H1 (cell line): ENCODE measurements at places on chromosomes 2 and 18. TPM values are rescaled to one million over a fixed set of nuclear protein-coding genes. Genes with fewer than 3 reads are reported as not detected.

The COL4A3 gene
- total RNA-seq, result 0.17 and 0.34 TPM in 2 replicates

The CRYBA2 gene
- not detected in 2 replicates for total RNA-seq

The FEV gene
- total RNA-seq, result not detected in 2 replicates

The DAW1 gene
- 0.84 and 1.4 TPM in 2 replicates for total RNA-seq

DNA sequence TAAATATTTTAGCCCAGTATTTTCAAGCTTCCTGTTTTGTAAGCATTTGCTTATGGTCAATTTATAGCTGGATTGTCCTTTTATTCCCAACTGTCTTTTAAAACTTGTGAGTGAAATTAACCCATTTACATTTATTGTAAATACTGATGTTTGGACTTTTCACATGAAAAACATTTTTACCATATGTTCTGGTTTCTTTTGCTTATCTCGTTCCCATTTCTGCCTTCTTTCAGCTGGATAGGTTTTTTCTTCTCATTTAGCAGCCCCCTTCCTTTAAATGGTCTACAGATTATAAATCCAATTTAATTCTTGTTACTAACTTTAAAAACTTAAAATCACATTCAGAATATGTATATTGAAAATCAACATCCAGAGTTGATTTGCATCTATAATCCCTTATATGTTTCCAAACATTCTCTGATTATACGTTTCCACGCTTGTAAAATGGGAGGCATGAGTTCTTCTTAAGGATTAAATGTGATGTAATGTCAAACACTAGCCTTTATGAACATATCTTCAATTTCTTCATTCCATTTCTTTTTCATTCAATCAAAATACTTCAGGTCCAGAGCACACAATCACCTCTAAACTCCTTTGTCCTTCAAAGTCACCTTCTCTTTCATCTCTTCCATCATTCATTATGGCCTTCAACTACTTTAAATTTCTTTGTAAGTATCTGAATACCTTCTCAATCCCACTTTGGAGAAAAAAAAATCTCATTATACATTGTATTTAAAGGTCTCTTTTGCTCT is 1.1 kb upstream of the KDM3A start:
- DNase-seq, result no peak

DNA sequence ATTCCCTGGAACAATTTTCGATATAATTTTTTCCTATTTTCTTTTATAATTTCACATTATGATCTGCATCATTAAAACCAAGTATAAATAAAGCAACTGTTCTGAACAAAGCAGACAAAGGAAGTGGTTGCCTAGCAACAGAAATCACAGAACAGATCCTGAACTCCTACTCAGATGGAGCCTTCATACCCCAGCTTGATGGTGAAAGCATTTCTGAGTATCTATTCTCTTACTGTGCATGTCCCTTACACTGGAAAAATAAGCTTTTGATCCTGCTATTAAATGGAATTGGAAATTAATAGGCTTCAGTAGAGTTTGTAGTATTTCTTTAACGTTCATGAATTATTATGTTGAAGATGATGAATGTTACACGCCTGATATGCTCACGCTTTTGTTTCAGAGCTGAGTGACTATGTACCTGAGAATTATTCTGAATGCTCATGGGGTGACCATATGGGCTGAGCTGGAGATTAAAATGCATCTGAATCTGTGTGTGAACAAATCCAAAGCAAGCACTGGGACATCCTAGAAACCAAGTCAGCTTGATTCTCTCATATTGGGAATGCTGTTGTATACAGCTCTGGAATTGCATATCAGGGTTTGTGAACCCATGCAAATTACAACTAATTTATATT is 254.0 kb downstream of the KCNJ3 start:
- DNase-seq, result no peak

The COX7A2L gene
- total RNA-seq, result 85.6 and 91.7 TPM in 2 replicates
